ENCODE measurements at places on chromosomes 4 and X.

DNA sequence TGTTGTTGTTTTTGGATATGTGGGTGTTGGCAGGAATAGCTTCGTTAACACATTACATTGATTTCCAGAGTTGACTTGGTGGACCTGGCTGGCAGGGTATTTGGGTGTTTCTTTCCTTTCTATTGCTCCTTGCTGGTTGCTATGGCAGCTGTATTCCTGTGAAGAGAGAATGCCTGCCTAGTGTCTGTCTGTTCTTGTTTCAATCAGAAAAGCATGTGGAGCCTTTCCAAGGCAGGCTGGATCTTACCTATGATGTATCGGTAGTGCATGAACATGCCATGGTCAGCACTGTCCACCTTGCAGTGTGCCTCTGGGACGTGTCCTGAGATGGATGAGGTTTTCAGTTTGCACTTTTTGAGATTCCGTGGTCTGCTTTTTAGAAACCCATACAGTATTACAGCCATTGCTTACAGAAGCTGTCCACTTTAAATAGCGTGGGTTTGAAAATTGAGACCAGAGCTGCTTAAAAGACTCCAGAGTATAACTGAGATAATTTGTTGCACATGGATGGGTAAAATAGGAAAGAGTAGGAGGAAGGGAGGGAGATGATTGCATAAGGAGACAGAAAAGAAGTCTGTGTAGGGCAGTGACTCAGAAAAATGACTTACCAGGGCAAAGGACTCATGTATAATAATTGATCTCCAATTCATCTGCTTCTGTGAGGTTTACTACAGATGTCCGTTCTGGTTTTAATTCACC, 20.0 kb upstream of the AADAT start:
- DNase-seq = no peak

GRCh38 chrX:82703551-82703950, 804.5 kb upstream of the POU3F4 start:
- DNase-seq = no peak

DNA sequence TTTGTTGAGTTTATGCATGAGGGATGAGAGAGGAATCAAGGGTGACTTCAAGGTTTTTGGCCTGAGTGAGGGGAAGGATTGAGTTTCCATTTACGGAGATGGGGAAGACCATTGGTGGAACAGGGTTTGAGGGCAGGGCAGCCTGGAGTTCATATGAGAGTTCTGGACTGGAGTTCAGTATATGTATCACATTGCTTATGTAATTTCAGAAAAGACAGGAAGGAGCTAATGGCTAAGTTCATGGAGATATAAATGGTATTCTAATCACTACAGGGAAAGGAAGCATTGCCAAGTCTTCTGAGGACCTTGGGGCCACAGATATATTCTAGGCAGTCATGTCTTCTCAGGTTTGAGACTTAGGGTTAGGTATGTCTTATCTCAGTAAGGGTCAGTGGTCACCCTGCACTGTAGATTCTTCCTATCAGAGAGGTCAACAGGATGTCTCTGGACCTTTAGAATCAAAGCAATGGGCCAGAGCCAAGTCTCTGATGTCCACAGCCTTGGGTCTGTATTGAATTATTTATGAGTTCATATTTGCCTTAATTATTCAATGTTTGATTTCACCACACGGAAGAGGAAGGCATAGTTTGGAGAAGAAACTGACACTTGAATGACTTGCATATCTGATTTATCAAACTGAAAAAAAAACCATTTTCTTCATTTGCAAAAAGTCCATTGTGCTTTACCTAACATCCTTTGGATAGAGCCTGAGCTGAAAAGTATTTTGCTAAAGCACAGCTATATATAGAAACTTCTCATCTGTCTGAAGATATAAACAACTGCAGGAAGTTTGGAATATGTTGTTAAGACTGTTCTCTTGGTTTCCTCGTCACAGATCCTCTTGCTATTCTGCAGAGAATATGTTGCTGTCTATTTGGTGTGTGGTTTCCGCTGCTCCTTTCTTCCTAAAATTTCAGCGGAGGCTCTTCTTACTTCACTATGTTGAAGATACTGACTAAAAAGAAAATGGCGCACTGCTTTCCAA, 139.5 kb downstream of the PDGFRA start:
- DNase-seq = no peak

GRCh38 chrX:1587161-1587560, 4.2 kb upstream of the AKAP17A start:
- no peak for DNase-seq

- DNase-seq = no peak
Measured at GRCh38 chrX:117711782-117712181, 404.8 kb downstream of the KLHL13 start.

- DNase-seq = no peak
Measured at GRCh38 chr4:24453951-24454350, 130.4 kb downstream of the DHX15 start.

DNA sequence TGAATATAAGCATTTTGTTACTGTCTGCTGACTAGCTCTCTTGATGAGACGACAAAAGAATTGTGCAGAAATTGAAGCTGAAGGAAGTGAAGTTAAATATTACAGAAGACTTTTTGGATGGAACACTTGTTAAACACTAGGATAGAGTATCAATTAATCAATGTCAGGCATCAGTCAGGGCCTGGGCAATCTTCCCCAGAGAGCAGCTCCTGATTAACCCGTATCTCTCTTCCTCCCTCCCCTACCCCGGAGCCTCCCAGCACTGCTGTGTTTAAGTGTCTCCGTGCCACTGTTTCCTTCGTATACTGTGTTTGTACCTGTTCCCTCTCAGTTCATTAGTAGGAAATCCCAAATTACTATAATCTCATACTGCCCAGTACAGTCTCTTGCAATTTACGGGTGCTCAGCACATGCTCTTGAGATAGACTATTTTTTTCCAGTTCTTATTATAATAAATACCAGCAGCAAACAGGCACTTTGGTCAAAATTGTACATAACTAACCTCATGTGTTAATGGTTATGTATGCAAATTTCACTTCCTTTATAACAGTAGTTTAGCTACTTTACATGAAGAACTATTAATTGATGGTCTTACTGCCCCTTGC, 765.7 kb upstream of the FTHL17 start:
- DNase-seq = no peak

Measured in T-helper 9 cell (primary cell).